Stimulated activated CD4-positive, alpha-beta T cell treated with anti-CD3 and anti-CD28 coated beads, Interleukin-2, amount 100 ng/mL, for 48 hours (primary cell): ENCODE measurements at places on chromosomes 1 and 21.

- DNase-seq: no peak
Observed at GRCh38 chr1:13772271-13772670, 72.3 kb downstream of the PRDM2 start.

DNA sequence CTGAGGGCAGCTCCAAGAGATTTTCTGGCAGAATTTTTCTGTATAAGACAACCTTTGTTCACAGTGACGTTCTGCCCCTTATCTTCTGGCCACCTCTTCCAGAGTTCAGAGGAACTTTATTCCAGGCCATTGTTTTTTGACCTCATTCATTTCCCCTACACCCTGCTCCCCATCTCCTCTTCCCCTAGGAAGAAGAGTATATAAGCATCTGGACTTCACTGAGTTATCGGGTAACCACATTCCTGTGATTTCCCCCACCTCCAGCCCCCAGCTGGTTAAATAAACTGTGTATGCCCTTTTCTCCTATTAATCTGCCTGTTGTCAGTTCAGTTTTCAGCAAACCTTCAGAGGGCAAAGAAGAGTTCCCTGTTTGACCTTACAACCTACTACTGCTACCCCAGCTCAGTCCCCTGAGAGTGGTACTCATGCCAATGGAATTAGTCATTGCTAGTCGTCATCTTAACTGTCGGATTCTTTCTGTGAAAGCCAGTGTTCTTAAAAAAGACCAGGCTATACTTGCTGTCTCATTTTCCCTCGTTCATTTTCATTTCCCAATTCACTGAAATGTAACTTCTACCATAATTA, 14.3 kb upstream of the ALG14 start:
- DNase-seq: no peak

- DNase-seq: no peak
Observed at GRCh38 chr1:58441699-58442098, 104.8 kb downstream of the OMA1 start.

DNA sequence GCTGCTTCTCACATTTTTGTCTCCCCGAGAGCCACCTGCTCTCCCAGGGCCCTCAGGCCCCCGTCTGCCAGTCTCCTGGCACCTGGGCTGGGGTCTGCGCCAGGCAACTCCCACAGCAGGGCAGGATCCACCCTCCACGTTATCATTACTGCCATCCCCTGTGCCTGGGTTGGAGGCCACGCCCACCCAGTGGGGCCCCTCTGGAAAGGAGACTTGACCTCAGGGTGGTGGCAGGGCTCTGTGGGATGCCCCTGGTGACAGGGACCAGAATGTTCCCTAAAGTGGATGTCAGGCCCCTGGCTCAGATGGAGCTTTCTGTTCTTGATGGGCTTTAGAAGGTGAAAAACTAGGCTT, 66.6 kb downstream of the SKI start:
- DNase-seq: no peak

GRCh38 chr1:2053217-2053616, 3.0 kb downstream of the PRKCZ start:
- DNase-seq: no peak

DNA sequence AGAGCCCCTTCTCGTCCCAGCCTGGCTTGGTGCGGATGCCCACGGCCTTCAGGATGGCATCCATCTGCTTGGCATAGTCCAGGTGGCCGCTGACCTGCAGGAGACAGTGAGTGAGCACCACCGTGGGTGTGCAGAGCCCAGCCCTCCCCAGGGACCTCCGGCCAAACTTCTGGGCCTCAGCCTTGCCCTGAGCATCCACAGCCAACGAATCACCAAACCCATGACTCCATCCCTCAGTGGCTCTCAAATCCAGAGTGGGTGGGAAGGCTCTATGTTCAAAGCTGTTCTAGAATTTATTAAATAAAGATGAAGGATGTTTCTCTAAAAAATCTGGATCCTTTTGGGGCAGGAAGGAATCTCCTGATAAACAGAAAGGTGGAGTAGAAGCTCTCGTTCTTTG, 18.7 kb downstream of the HTR6 start:
- DNase-seq: no peak

- DNase-seq: peak; percentile 76
Observed at GRCh38 chr21:43728467-43729390, 9.8 kb downstream of the PDXK start.

DNA sequence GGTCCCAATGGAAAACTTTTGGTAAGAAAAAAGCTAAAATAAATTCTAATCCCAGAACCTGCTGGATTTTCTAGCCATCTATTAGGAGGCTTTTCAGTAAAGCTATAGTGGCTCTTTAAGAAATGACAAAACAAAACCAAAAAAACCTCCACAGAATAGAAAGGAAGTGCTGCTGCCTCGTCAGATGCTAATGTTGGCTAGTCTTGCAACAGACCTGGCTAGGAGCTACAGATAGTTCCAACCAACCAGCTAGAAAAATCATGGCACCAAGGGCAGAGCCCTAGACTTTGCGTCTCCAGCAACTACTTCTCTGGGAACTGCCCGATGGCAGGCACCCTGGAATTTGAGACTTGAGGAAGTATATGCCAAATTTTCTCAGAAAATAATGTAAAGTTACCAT, 7.6 kb downstream of the CD101 start:
- no peak for DNase-seq

DNA sequence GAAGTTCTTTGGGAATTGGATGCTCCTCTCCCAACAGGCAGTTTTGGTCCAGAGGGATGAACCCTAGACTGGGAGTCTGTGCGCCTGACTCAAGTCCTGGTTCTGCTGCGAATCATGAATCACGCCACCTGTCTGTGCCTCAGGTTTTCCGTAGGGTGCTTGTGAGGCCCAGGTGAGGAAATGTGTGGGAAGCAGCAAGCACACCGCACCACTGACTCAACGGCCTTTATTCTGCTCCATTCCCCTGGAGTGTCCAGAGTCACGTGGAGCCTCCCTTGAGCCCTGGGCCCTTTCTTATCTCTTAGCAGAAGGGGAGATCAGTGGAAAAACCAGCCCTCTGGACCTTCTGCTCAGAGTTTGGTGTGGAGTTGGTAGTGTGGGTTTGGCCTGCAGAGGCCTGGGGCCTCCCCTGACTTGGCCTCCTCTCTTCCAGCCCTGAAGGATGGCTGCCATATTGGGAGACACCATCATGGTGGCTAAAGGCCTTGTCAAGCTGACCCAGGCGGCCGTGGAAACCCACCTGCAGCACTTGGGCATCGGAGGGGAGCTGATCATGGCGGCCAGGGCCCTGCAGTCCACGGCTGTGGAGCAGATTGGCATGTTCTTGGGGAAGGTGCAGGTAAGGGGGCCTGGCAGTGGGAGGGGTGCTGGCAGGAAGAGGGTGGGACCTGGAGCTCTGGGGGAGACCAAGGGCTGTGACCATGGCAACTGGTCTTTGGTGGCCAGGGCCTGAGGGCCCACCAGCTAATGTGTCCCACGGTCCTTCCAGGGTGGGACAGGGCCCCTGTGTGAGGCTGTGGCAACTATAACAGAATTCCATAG, 21.1 kb downstream of the COQ8A start:
- no peak for DNase-seq

GRCh38 chr1:170247751-170248521, 102.2 kb downstream of the NTMT2 start:
- no peak for DNase-seq

DNA sequence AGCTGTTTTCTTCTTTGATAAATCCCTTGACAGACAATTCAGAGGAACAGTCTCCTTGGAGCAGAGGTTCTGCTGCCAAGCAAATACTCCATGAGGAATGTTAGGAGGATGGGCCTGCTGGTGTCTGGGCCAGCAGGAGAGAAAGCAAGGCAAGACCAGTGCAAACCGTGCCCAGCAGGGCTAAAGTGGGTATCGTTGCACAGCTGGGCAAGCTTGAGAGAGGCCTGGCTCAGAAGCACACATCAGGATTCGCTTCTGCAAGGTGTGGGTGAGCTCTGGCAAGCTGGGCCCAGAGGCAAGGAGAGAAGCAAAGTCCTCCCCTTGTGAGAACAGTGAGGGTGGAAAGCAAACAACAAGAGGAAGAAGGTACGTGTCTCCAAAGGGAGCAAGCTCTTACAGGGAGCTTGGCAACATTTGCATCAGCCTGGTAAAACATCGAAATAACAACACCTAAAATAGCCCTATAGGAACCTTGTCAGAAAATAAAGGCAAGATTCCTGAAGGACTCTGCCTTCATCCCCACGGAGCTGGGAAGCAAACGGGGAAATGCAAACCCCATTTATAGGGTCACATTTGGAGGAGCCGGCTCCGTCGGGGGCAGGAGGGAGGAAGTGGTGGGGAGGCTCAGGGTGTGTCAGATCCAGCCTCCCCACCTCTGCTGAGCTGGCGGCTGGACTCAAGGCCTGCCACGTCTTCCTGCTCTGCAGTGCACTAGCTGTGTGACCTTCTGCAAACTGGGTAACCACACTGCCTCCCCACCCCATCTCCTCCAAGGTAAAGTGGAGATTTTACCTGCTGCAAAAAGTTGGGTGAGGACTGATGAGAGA, 62.3 kb upstream of the HIVEP3 start:
- no peak for DNase-seq

DNA sequence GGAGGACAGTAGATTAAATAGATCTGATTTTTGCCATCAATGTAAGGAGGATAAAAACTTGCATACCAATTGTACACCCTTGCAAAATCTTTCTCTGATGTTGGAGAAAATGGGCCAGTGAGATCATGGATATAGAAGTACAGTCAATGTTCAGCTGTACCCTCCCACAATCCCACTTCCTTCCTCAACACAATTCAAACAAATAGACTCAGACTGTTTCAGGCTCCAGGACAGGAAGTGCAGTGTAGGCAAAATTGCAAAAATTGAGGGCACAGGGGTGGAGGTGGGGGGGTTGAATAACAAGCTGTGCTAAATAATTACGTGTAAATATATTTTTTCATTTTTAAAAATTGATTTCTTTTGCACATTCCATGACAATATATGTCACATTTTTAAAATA, 3.9 kb upstream of the IFI44 start:
- DNase-seq: no peak

GRCh38 chr1:154301582-154301981, 19.3 kb upstream of the AQP10 start:
- DNase-seq: no peak

DNA sequence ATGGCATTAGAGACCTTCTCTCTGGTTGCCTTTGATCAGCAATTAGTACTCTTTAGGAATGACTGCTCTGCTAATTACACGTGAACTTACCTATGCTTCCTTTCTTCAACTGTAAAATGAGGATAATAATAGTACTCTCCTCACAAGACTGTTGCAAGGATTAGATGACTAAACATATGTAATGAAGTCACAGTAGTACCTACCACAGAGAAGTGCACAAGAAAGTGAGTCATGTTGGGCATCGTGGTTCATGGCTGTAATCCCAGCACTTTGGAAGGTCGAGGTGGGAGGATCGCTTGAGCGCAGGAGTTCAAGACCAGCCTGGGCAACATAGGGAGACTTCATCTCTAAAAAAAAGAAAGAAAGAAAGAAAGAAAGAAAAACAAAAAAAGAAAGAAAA, 68.1 kb upstream of the AK4 start:
- DNase-seq: no peak

- no peak for DNase-seq
Observed at GRCh38 chr1:67041841-67042503, 12.0 kb downstream of the SLC35D1 start.

- no peak for DNase-seq
Observed at GRCh38 chr21:44000360-44000759, 11.7 kb upstream of the TRAPPC10 start.

DNA sequence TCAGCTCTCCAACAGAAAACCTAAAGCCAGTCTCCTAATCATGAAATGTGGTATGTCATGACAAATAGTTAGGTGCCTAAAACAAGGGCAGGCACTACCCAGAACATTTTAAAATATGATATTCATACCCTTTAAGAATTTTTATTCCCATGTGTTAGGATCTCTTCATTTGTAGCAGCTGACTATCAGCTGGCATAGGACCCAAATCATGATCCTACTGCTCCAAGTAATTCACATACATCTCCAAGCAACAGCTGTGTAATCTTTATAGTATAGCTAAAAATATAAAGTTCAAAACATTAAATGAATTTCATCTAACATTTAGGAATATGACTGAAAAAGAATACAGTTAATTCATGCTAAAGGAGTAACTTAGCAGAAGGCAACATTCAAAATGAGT, 57.5 kb downstream of the ENAH start:
- DNase-seq: no peak

- no peak for DNase-seq
Observed at GRCh38 chr21:40095477-40095876, 228.2 kb downstream of the PCP4 start.

- DNase-seq: no peak
Observed at GRCh38 chr1:85683292-85684025, 24.8 kb downstream of the ZNHIT6 start.

DNA sequence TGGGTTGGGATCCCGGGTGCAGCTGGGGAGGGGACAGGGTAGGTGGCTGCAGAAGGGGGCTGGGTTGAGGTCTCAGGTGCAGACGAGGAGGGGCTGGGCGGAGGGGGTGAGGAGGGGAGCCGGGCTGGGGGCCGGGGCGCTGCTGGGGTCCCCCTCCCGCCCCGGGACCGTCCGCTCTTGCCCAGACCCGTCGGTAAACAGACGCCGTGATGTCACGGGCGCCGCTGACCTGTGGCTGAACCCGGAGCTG, 22.3 kb downstream of the DHRS3 start:
- no peak for DNase-seq

- DNase-seq: no peak
Observed at GRCh38 chr1:31535561-31535960, 40.8 kb upstream of the TINAGL1 start.

DNA sequence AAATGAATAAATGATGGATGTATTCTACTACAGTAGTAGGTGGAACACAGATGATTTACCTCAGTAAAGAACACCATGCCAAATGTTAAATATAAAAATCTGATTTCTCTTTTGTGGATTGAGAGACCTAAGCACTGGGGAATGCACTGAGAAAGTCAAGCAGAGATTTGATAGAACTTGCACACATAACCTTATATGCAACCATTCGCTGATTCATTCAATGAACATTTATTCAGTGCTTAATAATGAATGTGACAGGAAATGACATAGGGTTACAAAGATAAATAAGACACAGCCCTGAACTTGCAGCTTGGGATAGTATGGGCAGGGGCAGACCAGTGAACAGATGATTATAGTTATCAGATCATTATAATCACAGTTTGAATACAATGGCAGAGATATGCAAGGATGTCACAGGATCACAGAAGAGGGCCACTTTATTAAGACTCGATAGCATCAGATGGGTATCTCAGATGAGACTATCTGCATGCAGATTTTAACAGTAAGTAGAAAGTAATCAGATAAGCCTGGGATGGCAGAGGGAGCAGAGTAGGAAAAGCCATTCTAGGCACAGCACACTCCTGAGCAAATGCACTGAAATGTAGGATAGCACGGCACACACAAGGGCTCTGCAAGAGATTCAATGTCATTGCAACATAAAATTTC, 169.4 kb downstream of the ASTN1 start:
- DNase-seq: no peak

DNA sequence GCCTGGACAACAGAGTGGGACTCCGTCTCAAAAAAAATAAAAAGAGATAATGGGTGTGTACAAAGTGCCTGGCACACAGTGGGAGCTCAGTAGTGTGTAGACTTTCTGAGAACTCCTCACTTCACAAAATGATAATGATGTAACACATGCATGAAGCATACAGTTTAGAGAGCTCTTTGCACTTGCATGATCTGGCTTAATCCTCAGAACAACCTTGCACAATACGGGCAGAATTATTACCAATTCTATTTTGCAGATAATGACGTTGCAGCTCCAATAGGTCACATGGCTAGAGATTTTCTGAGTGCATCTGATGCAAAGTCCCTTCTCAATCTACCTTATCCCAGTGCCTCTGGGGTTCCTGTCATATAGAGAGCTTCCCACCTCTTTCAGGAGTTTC, 71.4 kb downstream of the CD247 start:
- DNase-seq: no peak

- no peak for DNase-seq
Observed at GRCh38 chr21:36719614-36720013, 20.7 kb downstream of the SIM2 start.
